Naive thymus-derived CD8-positive, alpha-beta T cell (primary cell): ENCODE measurements at places on chromosomes 1 and 21. TPM values are rescaled to one million over a fixed set of nuclear protein-coding genes. Genes with fewer than 3 reads are reported as not detected.
A peak's percentile ranks its signal among the peaks of the same experiment; 100 is the strongest.

- peaks cover 12% of the 10 kb centered on the region for H3K4me1 ChIP-seq
- DNase-seq, result no peak
- peak overlapping the region; percentile 28 for H3K27ac ChIP-seq
- H3K4me3 ChIP-seq, result peak overlapping the region; percentile 45
These were observed 67.0 kb downstream of the PIK3R3 start for GRCh38 chr1:46065405-46065804.

DNA sequence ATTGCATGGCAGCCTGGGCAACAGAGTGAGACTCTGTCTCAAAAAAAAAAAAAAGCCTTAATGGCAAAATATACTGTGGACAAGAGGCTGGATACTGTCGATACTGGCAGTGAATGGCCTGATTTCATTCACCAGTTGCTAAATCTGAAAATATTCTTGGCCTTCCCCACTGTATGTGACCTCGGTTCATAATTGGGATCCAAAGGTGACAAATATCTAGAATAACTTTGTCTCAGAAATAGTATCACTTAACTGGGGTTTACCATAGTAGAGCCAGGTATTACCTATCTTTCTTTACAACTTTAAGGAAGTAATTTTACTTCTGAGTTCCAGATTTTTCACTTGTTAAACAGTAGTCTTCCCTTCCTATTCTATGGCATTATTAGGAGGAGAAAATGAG lies 8.4 kb downstream of the MTF2 start:
- peaks cover 22% of the 10 kb centered on the region for H3K4me1 ChIP-seq
- H3K27me3 ChIP-seq, result no peaks in the 10 kb centered on the region
- H3K36me3 ChIP-seq, result peaks cover 62% of the 10 kb centered on the region

DNA sequence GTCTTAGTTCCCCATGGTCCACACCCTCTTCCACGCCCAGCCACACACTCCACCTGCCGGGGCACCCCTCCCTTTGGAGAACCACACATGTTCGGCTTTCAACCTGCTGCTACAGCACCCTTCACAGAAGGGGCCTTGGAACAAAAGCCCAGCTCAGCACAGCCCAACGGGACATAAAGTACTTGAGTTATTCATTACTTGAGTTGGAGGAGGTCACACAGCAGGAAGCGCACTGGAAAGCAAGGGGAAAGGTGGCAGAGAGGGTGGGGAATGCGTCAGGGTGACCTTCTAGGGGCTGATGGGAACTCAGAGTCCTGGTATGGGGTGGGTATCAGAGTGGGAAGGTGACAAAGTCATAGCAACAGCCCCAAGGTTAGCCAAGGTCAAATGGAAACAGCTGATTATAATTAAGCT lies 3.0 kb upstream of the ATP1B1 start:
- H3K36me3 ChIP-seq, result no peaks in the 10 kb centered on the region
- H3K27me3 ChIP-seq, result no peaks in the 10 kb centered on the region
- no peak overlapping the region for H3K27ac ChIP-seq
- peaks cover 27% of the 10 kb centered on the region for H3K4me1 ChIP-seq
- DNase-seq, result no peak
- no peak overlapping the region for H3K4me3 ChIP-seq

DNA sequence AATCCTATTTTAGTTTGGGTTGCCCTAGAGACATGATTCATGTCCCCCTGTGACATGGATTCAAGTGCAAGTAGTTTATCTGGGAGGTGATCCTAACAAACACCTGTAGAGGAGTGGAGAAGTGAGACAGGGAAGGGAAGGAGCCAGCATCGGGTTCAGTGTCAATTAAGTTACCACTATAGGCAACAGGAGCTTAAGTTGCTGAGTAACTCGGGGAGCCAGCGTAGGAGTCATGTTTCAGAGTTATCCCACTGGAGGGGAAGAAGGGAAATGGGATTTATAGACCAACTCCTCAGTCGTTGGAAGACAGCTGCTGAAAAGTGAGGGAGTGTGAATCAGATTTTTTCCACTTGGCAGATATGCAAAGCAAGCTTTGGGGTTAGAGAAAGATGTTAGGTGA lies 54.9 kb downstream of the SLC30A7 start:
- DNase-seq, result no peak
- no peak overlapping the region for H3K27ac ChIP-seq
- H3K36me3 ChIP-seq, result peaks cover 75% of the 10 kb centered on the region
- H3K27me3 ChIP-seq, result no peaks in the 10 kb centered on the region
- H3K4me3 ChIP-seq, result no peak overlapping the region

DNA sequence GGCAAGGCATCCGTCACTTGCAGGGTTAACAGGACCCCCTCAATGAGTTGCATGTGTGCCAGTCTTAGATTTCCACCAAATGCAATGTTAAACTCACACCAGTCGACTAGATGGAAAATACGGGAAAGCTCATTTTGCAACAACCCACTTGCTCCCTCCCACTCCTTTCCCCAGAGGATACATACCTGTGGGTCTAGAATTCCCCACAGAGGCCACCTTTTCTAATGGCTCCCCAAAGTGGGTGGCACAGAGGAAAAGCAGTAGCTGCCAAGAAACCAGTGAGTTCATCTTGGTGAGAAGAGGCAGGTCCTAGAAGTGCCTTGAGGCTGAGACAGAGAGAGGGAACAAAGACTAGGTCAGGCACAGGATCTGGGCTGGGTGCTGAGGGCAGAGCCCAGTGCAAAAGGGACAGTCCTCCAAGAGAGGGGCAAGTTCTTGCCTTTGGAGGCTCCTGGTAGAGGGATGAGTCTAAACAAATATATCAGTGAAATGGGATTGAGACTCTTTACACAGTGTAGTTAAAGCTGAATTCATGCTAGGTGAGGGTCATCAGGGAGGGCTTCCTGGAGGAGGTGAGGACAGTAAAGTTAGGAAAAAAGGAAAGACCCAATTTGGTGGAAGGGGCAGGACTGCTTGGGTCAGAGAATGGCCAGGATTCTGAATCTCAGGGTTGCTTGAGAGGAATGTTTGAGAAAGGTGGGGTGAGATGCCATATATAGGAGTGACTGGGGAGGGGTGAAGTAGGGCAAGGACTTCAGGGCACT lies 3.5 kb downstream of the KISS1 start:
- no peak overlapping the region for H3K27ac ChIP-seq
- H3K36me3 ChIP-seq, result no peaks in the 10 kb centered on the region
- H3K27me3 ChIP-seq, result peaks cover 19% of the 10 kb centered on the region
- no peak for DNase-seq

GRCh38 chr1:178241837-178242236 lies 147.9 kb downstream of the RASAL2 start:
- H3K27ac ChIP-seq, result no peak overlapping the region
- DNase-seq, result no peak
- no peaks in the 10 kb centered on the region for H3K4me1 ChIP-seq
- H3K4me3 ChIP-seq, result no peak overlapping the region
- H3K27me3 ChIP-seq, result peaks cover 3% of the 10 kb centered on the region
- H3K36me3 ChIP-seq, result no peaks in the 10 kb centered on the region

GRCh38 chr21:33314111-33314510 lies 10.7 kb upstream of the IFNAR1 start:
- no peak overlapping the region for H3K4me3 ChIP-seq
- no peak for DNase-seq
- H3K27me3 ChIP-seq, result no peaks in the 10 kb centered on the region
- no peaks in the 10 kb centered on the region for H3K4me1 ChIP-seq
- H3K36me3 ChIP-seq, result peaks cover 5% of the 10 kb centered on the region

- H3K4me1 ChIP-seq, result peaks cover 7% of the 10 kb centered on the region
- H3K4me3 ChIP-seq, result no peak overlapping the region
- H3K36me3 ChIP-seq, result no peaks in the 10 kb centered on the region
- H3K27ac ChIP-seq, result no peak overlapping the region
- no peak for DNase-seq
These were observed 5.5 kb upstream of the ILDR2 start for GRCh38 chr1:166980818-166981217.

DNA sequence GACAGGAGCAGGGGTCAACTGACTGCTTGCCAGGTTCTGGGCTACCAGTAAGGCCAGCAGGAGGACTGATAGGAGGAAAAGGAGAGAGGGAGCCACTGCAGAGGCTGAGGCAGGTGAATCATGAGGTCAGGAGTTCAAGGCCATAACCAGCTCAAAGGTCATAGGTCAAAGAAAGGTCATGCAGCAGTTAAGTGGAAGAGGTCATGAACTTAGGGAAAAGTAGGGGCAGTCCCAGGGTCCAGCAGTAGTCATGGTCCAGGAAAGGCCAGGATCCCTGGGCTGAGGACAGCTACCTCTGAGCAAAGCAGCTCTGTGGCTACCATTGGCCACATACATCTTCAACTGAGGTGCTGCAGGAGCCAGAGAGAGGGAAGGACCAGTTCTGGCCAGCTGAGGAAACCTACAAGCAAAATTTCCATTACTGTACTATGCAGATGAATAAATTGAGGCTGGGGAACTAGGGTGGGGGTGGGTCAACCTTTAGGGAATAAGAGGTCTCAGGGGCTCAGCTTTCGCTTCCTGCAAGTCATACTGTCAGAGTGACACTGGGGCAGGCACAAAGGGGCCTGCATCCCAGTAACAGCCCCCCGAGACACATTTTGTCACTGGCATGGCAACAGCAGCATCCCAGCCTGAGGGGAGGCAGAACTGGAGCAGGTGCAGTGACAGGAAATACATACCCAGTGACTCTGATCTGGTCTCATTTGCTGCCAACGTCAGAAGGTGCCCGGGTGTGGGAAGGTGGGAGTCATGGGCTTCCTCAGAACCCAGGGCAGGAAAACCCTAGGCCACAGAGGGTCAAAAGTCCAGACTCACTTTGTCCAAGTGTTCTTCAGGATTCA lies 5.2 kb upstream of the INPP5B start:
- no peak overlapping the region for H3K4me3 ChIP-seq
- peaks cover 6% of the 10 kb centered on the region for H3K4me1 ChIP-seq
- DNase-seq, result no peak
- peaks cover 11% of the 10 kb centered on the region for H3K36me3 ChIP-seq
- no peaks in the 10 kb centered on the region for H3K27me3 ChIP-seq

- H3K36me3 ChIP-seq, result no peaks in the 10 kb centered on the region
- no peak for DNase-seq
- no peak overlapping the region for H3K27ac ChIP-seq
- H3K4me1 ChIP-seq, result no peaks in the 10 kb centered on the region
- H3K27me3 ChIP-seq, result peaks cover 5% of the 10 kb centered on the region
- no peak overlapping the region for H3K4me3 ChIP-seq
These were observed 219.0 kb upstream of the NRIP1 start for GRCh38 chr21:15283789-15284188.

DNA sequence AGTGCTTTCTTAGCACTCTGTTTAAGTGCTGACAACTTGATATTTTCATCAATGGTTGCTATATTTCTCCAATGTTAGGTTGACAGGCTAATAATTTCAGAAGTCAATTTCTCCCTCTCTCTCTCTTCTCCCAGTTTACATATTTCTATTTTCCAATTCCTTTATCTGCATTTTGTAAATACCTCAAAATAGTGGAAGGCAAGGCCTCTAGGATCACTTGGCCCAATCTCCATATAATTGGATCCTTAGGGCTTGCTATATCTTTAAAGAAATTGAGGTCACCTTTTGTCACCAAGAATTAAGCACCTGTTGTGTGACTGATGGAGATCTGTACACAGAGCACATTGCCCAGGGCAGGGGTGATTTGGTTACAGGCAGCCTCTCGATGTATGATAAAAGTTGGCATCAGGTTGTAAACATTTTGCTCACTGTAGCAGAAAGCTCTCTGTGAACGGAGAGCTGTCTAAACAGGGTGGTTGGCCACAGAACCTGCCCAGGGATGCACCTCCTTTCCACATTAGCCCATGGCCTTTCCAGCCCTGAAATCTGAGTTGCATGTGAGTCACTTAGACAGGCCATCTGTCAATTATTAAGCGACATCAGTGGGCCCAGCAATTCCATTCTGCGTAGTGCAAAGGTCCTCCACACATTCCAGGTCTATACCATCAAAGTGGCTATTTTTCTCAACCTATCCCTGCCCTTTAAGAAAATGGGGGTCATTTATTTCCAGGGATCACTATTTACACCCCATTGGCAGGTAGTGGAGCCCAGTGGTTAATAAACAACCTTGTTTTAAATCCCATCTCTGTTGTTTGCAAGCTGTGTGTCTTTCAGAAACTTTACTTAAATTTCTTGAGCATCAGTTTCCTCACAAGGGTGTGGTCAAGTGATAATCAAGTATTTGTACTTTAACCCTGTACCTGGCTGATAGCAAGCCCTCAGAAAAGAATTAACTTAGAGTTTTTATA lies 29.1 kb upstream of the IRF2BP2 start:
- H3K36me3 ChIP-seq, result no peaks in the 10 kb centered on the region
- H3K4me3 ChIP-seq, result no peak overlapping the region
- no peak overlapping the region for H3K27ac ChIP-seq
- DNase-seq, result no peak

GRCh38 chr1:154716614-154717527 lies 108.9 kb upstream of the ADAR start:
- H3K27me3 ChIP-seq, result no peaks in the 10 kb centered on the region
- H3K36me3 ChIP-seq, result no peaks in the 10 kb centered on the region
- DNase-seq, result no peak
- peaks cover 6% of the 10 kb centered on the region for H3K4me1 ChIP-seq

DNA sequence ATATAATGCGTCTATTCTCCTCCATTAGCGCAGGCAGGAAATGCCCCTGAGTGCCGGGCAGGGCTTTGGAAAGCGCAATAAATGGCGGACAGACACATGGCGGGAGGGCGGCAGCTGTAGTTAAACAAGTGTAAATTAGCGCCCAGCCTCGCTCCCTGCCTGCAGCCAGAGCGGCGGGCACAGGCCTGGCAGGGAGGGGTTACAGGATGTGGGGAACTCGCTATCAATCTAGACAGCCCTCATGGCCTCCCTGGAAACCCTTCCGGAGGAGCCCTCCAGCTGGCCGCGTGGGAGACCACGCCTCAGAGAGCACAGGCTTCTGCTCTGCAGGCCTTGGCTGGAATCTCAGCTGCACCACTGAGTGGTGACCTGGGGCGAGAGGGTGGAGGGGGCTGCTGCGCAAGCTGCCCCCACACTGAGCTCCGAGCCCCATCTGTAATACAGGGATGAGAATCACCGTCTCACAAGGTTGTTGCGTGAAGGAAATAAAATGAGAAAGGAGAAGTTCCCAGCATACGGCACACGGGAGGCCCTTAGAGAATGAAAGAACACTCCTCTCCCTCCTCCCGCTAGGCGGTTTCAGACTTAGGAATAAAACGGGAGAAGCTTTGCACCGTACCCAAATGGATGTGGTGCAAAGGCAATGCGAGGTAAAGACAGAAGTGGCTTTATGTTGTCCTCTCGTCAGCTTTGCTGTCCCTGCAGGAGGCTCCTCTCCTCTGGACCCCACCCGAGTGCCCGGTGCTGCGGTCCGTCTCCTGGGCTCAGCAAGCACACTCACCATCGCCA lies 167.2 kb upstream of the POU3F1 start:
- no peaks in the 10 kb centered on the region for H3K36me3 ChIP-seq
- peaks cover 14% of the 10 kb centered on the region for H3K27me3 ChIP-seq
- peak overlapping the region; percentile 16 for H3K4me3 ChIP-seq

TEDDM1 gene
- total RNA-seq, result not detected

NEK2 gene
- total RNA-seq, result not detected

CELA3B gene
- not detected for total RNA-seq

MX1 gene
- total RNA-seq, result 61.4 TPM

PLA2G2A gene
- total RNA-seq, result not detected

SFN gene
- 0.38 TPM for total RNA-seq

LCE3E gene
- total RNA-seq, result not detected
